ENCODE measurements at places on chromosomes 7 and 10.

- DNase-seq = no peak
These were observed 31.2 kb downstream of the BAIAP2L1 start for GRCh38 chr7:98369726-98370125.

DNA sequence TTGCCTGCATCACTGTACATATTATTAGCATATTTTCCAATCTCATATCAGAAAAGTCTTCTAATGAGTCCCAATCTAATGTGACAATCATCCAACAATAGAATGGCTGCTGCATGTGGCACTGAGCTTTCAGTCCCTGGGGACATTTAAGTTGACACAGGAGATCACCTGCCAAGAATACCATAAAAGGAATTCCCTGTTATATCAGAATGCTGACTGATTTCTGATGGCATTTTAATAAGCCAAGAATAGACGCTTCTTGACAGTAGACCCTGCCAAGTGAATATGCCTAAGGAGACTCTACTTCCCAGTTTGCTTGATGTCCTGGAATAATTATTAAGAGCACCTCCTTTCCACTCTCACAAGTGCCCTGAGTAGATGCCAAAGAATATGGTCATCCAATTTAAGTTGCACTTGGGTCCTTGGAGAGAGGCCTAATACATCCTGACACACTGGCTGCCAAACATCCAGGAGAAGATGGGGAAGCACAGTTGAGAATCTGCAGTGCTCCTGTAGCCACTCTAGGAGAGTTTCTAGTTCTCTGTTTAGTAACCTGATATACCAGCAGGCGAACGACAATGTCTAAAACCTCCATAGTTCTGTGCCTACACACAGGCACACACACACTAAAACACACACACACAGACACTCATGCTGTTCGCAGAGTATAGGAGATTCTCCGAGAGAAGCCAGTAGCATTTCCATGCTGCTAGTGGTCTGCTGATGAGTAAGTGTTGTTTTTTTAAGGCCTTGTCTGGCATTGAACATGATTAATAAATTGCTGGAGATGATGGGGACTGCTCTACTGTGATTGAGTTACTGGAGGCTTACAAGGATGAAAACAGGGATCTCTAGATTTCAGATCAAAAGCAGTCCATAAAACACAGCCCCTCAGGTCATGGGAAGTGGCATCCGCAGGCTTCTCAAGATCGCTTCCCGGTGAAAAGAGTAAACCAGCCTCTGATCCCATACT is 369.6 kb downstream of the KCNMA1 start:
- no peak for DNase-seq

DNA sequence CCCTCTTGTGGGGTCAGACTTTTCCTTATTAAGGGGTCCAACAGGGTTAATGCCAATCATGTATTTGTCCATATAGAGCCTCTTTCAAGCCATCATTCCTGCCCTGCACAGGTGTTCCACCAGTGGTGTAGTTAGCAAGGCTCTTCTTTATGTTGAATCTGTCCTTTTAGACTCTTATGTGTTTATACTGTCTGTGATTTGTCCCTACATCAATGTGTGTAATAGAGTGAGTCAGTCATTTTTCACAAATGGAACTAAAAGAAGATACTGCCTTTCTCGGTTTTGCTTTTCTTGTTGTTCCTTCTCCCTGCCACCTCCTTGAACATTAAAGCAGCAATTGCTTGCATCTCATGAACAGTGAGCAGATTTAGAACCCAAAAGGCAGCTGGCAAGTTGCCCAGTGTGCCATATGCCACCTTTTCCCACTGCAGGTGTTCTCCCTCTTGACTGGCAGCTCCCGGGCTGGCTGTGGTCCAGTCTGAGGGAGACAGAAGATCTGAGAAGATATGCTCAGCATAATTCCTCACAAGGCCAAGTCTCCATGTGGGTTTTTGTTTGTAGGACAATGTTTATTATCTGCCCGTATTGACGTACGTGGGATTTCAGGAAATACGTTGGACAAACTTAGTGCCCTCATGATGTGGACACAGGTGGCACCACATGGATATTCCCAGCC is 154.1 kb downstream of the LHFPL3 start:
- DNase-seq = peak; percentile 90

GRCh38 chr7:41910940-41911600 is 208.2 kb upstream of the INHBA start:
- no peak for DNase-seq

- DNase-seq = no peak
These were observed 70.9 kb downstream of the SYPL1 start for GRCh38 chr7:106041140-106041717.

GRCh38 chr7:45027774-45028114 is 27.7 kb downstream of the CCM2 start:
- DNase-seq = no peak

Measured in DMS 273 treated with DMSO at 0.1 percent for 48 hours (cell line).